ENCODE measurements at places on chromosomes 7 and 10.
A peak's percentile ranks its signal among the peaks of the same experiment; 100 is the strongest.

DNA sequence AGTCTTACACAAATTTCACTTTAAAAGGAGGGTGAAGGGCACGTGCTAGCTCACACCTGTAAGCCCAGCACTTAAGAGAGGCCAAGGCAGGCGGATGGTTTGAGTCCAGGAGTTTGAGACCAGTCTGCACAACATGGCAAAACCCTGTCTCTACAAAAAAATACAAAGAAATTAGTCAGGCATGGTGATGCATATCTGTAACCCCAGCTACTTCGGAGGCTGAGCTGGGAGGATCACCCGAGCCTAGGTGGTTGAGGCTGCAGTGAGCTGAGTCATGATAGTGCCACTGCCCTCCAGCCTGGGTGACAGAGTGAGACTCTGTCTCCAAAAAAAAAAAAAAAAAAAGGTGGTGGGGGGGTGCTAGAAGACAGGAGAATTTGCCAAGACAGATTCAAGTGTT, 237.3 kb upstream of the KLF14 start:
- DNase-seq = no peak

DNA sequence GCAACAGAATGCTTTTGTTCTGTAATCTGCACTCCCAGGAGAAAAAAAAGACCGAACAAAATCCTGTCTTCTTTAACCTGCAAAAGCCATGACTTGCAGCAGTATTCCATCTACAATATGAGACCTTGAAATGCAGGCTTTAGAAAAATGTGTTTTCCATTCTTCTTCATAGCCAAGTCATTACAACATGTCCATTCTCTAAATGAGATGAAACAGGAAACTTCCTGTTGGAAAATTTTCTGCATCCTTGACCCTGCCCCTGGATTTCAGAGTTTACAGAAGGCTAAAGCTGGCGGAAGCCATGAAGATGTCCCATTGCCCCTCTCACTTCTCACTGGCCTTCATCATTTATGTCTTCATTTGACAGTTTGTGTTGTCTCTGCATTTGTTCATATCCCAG, 546.4 kb downstream of the TNS3 start:
- DNase-seq = no peak

GRCh38 chr7:42877862-42878261, 34.0 kb downstream of the C7orf25 start:
- peak; percentile 37 for DNase-seq

- DNase-seq = no peak
Measured at GRCh38 chr7:141114029-141114664, 40.3 kb downstream of the TMEM178B start.

GRCh38 chr10:69481305-69481704, 30.0 kb downstream of the TSPAN15 start:
- peak; percentile 66 for DNase-seq

DNA sequence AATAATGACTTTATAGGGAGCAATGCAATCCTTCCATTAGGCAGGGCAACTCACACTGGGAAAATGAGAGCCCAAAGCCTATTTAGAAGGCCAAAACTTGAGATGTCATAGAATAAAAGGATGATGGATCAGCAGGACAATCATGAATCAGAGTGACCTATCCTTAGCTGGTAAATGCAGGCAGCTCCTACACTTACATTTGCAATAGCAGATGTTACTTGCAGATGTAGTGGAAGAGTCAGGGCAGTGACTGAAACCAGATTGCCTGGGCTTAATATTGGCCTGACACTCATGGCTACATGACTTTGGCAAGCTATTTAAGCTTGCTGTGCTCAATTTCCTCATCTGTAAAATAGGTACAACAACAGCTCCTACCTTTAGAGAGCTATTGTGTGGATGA, 98.7 kb downstream of the PRTFDC1 start:
- no peak for DNase-seq

DNA sequence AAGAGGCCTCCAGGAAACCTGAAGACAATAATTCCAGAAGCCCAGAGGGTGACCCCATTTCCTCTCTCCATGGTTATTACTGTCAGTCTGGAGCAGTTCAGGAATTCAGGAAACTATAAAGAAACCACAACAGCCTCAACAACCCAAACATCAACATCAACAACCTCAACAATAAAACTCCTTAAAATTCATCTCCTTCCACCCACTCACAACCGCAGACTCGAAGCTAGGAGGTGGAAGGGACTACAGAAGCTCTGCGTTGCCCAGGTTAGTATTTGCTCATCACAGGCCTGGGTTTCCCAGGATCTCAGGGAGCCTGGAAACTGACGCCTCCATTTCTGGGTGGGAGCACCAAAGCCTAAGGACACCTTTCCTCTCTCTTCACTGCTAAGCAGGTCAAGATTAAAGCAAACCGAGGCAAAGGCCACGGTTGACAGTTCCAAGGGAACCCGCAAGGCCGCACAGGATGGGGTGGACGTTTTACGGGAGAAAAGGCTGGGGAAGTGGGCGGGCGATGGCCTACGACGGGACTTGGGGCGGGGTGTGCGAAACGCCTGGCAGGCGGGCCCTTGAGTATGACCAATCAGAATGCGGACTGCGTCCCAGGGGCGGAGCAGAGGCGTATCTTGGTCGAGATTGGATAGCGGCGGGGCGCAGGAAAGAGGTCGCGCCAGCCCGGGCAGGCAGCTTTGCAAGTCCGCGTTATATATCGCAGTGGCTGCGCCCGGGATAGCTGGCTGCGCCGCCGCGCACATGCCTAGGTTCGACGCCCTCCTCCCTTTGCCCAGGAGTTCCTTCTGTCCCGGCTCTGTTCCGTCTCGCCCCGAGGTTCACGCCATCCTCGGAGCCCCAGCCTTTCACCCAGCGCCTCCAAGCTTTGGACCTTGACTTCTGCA, at the start of gene ELOVL3:
Gene ELOVL3 (plus strand): TSS at position 654 of the 896 bp plus-strand sequence. CDS start 250 bp downstream, outside the sequence.
- peak; percentile 88 for DNase-seq

- DNase-seq = no peak
Measured at GRCh38 chr7:104862719-104863118, 151.3 kb upstream of the KMT2E start.

GRCh38 chr7:90933041-90933440, 331.2 kb upstream of the FZD1 start:
- DNase-seq = no peak

- peak; percentile 75 for DNase-seq
Measured at GRCh38 chr10:113681533-113682470, 2.1 kb downstream of the CASP7 start.

- DNase-seq = no peak
Measured at GRCh38 chr7:67604461-67605386, 608.1 kb downstream of the TYW1 start.

DNA sequence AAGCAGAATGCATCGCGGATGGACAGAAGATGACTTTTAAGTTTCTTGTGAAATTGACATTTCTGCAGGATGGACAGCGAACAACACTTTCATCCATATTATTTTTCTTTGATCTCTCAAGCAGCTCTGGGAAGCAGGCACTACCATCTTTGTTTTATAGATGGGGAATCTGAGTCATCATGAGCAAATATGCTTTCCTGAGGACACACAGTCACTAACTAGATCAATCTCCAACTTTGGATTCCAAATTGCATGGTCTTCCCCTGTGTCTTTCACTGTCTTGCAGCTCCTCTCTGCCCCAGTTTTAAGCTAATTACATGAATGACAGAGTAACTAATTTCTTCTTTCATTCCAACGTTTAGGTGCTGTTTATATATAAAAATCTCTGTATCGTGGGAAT, 201.5 kb downstream of the ADAM12 start:
- no peak for DNase-seq

GRCh38 chr10:8269976-8270375, 215.5 kb downstream of the GATA3 start:
- DNase-seq = no peak

DNA sequence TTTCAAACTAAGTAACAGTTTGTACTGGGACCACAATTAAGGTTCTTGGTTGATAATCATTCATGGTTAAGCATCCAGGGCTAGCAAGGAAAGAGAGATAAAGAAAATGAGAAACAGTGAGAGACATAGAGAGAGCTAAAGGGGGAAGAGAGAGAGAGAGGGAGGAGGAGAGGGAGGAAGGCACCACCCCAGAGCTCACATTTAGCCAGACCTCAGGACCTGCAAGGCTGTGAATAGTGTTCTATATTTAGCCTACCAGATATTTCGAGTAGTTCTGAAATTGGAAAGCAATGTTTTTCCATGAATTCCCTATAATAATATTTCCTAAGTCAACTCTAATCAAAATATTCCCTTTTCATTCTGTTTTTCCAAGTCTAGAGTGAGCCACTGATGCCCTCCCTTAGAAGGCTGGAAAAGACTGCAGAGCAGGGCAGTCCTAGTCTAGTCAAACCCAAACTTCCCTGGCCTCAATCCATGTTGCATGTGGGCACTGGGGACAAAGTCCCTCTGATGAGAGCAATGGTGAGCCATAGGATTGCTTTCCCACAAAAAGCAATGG, 119.4 kb upstream of the INHBA start:
- DNase-seq = no peak

DNA sequence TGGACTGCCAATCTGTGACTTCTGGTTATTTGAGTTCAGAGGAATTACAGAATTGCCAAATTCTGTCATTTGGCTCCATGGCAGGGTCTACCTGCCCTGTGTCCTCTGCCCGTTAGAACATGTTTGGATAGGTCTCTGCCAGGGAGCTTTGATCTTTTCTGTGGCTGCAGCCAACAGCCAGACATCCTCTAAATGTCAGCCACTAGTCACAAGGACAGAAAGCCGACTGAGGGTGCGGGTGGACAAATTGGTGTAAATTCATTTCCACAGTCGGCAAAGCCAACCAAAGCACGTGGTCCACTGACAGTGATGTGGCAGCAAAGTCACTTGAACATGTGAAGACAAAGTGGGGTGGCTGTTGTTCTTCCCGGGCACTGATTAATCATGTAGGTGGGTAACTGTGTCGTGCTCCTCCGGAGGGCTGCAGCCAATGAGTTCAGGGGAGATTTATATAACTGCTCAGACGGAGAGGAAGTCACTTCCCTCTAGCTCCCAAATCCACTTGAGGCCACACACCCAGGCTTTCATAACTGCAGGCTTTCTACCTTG, 26.7 kb upstream of the CAMK1D start:
- DNase-seq = no peak

- DNase-seq = no peak
Measured at GRCh38 chr7:3112479-3113134, 68.9 kb upstream of the CARD11 start.

GRCh38 chr7:100676501-100677306, 3.2 kb downstream of the GNB2 start:
- no peak for DNase-seq

DNA sequence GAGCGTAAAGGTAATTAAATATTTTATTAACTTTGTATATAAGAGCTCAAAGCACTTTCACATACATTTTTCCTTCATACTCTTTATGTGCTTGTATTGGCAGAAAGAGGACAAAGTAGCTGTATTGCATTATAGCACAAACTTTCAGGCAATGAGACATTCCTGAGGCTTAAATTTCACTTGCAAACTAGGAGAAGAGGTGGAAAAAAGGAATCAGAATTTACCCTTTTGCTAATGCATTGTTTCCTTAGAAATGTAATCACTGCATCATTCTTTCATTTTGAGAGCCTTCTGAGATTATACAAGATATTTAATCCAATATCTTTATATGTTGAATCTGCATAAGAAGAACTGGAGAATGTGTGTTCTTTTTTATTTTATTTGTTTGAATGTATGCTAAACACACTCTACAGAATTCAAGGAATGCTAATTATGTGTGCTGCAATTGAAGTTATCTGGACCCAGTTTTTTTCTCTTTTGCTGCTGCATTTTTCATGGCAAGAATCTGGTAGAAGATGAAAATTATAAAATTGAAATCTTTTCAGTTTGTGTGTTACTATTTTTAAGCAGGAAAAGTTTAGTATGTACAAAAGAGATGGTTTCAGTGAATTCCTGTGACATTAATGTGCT, 185.1 kb downstream of the NXPH1 start:
- no peak for DNase-seq

DNA sequence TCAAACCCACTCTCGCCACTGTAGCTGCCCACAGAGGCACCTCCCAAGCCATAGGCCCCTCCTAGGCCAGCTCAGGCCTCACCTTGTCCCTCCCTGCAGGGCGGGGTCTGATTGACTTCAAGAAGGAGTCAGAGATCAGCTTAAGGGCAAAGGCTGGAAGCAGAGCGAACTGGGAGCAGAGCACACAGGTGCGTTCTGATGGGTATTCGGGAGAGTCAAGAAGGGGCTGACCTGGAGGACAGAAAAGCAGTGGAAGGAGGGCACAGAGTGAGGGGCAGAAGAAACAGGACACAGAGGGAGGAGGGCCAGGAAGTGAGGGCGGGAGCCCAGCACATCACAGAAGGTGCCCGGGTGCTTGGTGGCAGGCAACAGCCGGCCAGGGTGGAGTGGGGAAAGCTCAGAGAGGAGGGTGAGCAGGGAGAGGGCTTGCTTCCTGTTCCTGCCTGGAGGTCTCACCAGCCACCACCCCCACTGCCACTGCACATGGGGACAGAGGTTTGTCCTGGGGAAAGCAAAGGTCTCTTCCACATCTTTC, at the start of gene AOC1:
Gene AOC1 (plus strand): TSS at position 147 of the 535 bp plus-strand sequence. CDS start 3,954 bp downstream, outside the sequence.
- DNase-seq = no peak

GRCh38 chr10:107899075-107899474, 734.6 kb upstream of the SORCS1 start:
- no peak for DNase-seq

DNA sequence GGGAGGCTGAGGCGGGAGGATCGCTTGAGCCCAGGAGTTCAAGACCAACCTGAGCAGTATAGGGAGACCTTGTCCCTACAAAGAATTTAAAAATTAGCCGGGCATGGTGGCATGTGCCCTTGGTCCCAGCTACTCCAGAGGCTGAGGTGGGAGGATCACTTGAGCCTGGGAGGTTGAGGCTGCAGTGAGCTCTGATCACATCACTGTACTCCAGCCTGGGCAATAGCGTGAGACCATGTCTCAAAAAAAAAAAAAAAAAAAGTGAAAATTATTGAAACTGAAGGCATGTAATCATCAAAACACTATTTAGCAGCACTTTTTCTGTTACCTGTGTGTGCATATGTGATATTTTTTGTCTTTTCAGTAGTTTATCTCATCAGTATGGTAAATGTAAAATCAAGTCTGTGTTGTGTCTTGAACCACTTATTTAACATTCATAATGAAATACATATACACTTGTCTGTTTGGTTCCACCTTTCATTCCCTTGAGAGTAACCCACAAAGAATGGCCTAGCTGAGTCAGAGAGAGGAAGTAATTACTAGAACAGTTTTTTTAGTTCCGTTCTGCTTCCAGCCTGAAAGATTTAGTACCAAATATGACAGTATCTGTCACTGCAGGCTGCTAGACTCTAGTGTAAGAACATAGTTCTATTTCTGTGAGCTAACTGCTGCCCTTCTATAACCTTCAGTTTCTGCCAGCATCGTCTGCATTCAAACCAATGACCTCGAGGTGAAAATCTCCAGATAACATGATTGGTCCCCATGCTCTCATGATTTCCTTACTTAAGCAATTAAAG, 68.6 kb downstream of the MMRN2 start:
- peak; percentile 53 for DNase-seq

DNA sequence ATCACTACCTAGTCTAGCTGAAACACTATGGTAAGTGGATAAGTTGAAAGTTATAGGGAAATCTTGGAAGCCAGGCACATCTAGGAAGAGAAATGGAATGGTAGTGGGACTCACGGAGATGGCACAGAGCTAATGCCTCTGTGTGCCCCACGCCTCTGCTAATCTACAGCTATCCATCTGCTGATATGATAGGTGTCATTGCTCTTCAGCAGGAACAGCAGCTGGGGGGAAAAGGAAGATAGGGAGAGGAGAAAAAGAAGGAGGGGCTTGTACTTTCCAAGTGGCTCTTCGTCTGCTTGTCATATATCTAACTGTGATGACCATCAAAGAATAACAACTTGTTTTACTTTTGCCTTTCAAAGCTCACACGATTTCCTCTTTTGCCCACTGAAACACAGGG, 1199.1 kb upstream of the SORCS1 start:
- no peak for DNase-seq

Measured in inflammatory macrophage treated with lipopolysaccharide for 1 hour (primary cell).